ENCODE measurements at places on chromosomes 11 and 22.
A peak's percentile ranks its signal among the peaks of the same experiment; 100 is the strongest.

- peak; percentile 26 for DNase-seq
Measured at GRCh38 chr22:41523464-41524221, 20.6 kb downstream of the POLR3H start.

DNA sequence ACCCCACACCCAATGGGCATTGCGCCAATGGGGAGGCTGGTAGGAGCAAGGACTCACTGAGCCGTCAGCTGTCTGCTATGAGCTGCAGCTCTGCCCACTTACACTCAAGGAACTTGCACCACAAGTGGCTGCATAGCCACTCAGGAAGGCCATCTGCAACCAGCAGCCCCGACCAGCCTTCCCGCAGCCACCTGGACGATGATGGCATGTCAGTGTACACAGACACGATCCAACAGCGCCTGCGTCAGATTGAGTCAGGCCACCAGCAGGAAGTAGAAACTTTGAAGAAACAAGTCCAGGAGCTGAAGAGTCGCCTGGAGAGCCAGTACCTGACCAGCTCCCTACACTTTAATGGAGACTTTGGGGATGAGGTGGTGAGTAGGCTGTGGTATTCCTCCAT, 59.8 kb upstream of the HORMAD2 start:
- DNase-seq: no peak

GRCh38 chr11:27401833-27402316, 38.9 kb upstream of the CCDC34 start:
- no peak for DNase-seq

DNA sequence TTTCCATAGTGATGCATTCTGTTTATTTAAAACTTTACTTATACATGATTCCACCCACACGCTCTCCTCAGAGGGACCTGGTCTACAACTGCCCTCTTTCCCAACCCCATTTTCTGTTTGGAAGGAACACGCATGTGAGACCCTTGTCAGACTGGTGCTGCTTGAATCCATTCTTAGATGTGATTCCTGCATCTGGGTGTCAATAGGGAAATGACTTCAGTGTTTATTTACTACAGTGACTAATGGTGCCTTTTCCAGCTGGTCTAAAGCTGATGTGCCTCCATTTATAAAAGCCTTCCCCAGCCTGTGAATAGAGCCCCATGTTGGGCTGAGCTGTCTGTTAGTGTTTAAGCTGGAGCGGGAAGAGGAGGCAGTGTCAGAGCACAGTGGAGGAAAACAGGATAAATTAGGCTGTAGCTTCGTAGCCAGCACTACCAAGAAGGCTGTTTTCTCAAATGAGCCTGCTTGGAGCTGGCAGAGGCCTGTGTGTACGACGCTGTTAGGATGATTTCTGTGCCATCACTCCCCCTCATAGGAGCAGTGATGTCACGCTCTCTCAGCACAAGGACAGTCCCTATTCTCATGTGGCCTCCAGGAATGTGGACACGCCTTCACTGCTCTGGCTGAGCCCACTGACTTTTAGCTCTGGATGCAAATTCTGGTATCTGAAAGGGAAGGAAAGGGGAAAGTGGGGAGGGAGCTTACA, 18.9 kb upstream of the C11orf96 start:
- DNase-seq: no peak

- peak; percentile 15 for DNase-seq
Measured at GRCh38 chr11:93570759-93571413, 27.7 kb upstream of the SMCO4 start.

- DNase-seq: no peak
Measured at GRCh38 chr11:119382101-119382500, 611 bp upstream of the USP2 start.

GRCh38 chr11:17445240-17445795, 31.3 kb downstream of the ABCC8 start:
- no peak for DNase-seq

- DNase-seq: no peak
Measured at GRCh38 chr22:50076646-50077535, 8.3 kb downstream of the MLC1 start.

DNA sequence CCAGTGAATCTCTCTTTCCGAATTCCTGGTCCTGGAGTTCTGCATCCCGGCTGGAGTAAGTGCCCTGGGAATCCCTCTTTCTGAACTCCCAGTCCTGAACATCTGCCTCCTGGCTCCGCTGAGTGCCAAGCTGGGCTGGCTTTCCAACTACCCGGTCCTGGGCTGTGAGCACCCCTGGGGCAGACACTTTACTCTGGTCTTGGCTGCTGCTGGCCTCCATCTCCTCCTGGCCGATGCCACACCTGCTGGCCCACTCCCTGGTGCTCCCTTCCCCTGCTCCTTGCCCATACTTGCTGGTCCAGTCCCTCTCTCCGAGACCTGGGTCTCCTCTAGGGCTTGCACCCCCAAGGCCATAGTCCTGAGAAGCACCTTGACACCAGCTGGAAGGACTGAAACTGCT, 14.7 kb downstream of the TNKS1BP1 start:
- DNase-seq: no peak

- DNase-seq: no peak
Measured at GRCh38 chr11:132456751-132457328, 1075.5 kb downstream of the OPCML start.

DNA sequence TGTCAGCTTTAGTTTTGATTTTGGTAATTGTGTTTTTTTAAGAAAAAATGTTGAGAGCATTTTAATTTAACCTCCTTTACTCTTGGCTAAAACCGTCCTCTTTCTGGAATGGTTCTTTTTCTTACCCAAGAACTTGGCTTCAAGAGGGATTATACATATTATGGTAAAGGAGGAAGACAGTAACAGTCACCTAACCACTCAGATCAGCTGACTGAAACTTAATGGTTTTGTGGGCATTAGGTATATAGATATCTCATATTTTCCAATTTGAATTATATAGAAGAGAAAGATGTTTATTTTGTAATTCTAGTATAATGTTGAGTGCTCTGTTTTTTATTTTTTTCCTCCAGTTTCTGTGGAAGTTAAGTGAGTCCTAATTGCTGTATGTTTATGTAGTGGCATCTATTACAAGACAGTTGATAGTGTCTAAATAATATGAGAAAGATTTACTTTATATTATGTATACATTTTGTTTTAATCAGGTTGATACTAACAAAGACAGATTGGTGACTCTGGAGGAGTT, 36.6 kb upstream of the NCR3LG1 start:
- DNase-seq: no peak

DNA sequence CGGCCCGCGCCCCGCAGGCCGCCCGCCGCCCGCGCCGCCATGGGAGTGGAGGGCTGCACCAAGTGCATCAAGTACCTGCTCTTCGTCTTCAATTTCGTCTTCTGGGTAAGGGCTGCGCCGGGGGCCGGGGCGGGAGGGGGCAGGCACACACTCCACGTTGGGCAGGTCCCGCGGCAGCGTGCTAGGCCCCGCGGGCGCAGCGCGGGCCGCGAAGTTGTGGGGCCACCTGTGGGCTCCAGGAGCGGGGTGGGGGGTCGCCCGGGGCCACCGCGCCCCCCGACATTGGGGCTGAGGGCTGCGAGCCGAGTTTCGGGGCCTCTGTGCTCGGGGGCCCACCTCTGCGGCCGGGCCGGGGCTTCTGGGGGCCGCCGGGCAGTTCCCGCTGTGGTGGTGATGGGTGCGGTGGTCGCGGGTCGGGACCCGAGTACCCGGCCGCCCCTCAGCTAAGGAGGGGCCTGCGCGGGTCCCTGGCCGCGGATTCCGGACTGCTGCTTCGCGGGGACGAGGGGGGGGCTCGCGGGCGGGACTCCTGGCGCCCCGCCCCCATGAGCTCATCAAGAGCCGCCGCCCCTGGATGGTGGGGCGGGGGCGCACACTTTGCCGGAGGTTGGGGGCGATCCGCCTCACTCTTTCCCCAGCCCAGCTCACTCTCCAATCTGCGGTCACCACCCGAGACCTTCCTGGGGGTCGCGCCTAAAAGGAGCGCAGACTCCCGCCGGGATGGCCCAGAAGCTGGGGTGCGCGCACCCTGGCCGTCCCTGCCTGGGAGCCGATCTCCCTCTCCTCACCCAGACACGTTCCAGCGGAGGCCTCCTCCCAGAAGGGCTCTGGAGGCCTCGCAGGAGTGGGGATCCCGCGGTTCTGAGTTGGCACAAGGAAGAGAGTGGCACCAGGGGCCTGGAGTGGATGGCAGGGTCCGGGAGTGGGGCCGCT, 667 bp downstream of the CD81 start:
- DNase-seq: peak; percentile 62

DNA sequence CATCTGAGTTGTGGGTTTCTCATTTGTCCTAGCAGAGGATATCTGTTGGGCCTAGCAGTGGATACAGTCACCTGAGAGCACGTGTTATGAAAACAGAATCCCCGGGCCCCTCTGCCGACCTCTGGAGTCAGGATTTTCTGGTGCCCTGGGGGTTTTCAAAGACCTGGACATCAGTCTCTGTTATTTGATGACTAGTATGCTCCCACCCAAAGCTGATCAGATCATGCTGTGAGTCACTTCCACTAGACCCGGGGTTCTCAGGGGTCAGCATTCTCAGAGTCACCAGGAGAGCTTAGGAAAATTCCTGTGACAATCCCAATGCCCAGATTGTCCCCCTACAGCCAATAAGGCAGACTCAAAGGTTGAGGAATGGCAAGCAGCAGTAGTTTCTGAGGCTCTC, 38.7 kb downstream of the KCNJ1 start:
- DNase-seq: no peak

- DNase-seq: no peak
Measured at GRCh38 chr11:134252346-134253187, 585 bp downstream of the THYN1 start.

- DNase-seq: no peak
Measured at GRCh38 chr11:2453436-2453835, 8.6 kb downstream of the KCNQ1 start.

GRCh38 chr11:86041975-86042378, 26.9 kb downstream of the PICALM start:
- peak; percentile 30 for DNase-seq

DNA sequence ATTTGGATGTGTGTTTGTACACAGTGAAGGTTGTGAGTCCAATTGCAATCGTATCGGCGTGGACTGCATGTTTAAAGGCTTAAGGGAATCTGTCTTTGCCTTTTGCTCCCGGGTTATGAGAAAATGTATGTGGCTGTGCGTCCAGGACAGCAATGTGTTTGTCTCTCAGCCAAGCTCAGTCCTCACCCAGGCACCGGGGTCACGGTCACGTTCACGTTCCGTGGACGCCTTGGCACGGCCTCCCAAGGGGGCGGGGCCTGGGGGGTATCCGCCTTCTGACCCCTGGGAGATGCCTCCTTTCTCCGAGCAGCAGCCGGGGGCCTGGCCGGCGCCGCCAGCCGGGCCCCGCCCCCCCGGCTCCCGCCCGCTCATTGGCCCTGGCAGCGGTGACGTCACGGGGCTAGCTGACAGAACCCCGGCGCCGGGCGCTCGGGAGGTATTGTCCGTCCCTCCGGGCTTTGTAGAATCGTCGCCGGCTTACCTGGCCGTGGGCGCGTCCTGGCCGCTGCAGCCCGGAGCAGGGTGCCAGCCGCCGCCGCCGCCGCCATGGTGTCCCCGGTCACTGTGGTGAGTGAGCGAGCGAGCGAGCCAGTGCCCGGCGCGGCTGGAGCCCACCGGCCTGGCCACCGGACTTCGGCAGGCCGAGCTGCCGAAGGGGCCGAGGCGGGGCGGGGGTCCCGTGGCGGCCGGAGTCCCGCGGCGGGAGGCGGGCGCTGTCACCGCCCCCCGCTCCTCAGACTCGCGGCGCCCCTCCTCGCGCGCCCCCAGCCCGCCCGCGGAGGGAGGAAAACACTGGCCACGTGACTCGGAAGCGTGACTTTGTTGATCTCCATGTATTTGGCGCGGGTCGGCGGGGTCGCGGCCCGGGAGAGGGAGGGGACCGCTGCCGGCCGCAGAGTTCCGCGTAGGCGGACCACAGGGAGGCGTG, at the start of gene TMEM86A:
Gene TMEM86A (plus strand): TSS at position 439 of the 928 bp plus-strand sequence. CDS start 108 bp downstream, at position 547.
- DNase-seq: peak; percentile 97

DNA sequence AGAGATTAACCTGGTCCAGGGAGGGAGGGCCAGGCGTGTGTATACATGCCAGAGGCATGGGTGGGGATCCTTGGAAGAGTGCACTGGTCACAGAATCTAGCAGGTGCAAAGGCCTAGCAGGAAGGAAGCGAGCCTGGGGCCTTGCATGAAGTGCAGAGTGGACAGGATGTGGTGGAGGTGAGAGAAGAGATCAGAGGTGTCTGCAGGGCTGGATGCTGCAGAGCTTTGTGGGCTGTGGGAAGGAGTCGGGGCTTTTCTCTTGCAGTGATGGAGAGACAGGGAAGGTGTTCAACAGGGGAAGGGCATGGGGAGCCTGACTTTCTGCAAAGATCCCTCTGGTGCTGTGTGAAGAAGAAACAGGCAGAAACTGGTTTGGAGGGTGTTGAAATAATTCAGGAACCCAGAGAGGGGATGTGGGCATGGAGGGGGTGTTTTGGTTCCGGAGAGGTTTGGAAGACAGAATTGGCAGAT, 2.5 kb upstream of the TPST2 start:
- no peak for DNase-seq

DNA sequence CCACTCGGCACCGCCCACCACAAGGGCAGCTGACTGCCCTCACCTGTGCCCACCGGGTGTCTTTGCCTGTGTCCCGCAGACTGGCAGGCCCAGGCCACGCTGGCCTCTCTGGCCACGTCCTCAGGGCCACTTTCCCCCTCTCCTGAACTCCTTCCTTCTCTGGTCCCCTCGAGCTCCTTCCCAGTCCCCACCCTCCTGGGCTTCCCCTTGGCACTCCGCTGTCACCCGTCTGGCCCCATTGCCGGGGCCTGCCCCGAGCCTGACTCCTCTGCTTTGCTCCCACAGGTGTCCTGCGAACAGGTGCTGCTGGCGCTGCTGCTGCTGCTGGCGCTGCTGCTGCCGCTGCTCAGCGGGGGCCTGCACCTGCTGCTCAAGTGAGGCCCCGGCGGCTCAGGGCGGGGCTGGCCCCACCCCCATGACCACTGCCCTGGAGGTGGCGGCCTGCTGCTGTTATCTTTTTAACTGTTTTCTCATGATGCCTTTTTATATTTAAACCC, 14.2 kb downstream of the MCAT start:
- no peak for DNase-seq

DNA sequence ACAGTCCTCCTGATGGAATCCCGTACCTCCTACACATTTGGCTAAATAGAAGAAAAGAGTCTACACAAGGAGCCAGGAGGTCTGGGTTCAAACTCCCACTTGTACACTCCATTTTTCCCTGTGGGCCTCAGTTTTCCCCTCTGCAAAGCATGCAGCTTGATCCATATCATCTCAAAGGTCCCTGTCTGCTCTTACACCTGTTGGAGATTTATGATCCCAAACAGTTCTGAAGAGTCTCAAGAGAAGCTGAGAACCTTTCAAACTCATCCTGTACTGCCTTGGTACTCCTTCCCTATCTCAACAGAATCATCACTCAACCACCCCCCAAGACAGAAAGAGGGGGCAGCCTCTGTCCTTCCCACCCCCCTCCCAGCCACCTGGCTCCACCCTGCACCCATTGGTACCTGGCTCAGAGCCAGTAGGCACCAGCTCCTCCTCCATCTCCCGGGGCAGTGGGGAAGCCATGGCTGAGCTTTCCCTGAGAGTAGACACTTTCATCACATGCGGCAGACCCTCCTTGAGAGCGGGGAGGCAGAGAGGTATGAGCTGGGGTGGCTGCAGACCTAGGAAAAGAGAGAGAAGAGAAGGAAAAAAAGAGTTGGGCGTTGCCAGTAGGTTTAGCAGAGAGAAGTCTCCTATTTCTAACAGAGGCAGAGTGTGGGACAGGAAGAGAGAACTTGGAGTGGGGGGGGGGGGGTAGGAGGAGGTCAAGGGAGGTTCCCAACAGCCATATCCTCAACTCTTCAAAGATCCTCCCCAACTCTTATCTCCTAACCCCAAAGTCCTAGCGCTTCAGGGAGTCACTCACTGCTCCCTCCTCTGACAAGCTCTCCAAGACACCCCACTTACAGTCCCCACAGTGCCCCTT, 3.1 kb downstream of the TNKS1BP1 start:
- peak; percentile 41 for DNase-seq

- no peak for DNase-seq
Measured at GRCh38 chr11:108466405-108466804, 924 bp downstream of the C11orf65 start.

Measured in H54 (cell line).